HCT116 (cell line): ENCODE measurements at places on chromosomes 13 and 19. TPM values are rescaled to one million over a fixed set of nuclear protein-coding genes. Genes with fewer than 3 reads are reported as not detected.

The ZNF724 gene
- total RNA-seq = 7.1 TPM

The HNRNPUL1 gene
- 201 TPM for total RNA-seq

The LYL1 gene
- 2.6 TPM for total RNA-seq

The FNDC3A gene
- 30.5 TPM for total RNA-seq

The ZNF493 gene
- 2.2 TPM for total RNA-seq

The SIGLEC14 gene
- total RNA-seq = not detected

The CPAMD8 gene
- total RNA-seq = 0.20 TPM

The KANK3 gene
- total RNA-seq = 21.7 TPM

The KIR2DL3 gene
- not detected for total RNA-seq
